Regular cardiac myocyte (primary cell): ENCODE measurements at places on chromosomes 12 and 14. TPM values are rescaled to one million over a fixed set of nuclear protein-coding genes. Genes with fewer than 3 reads are reported as not detected.

C14orf39 gene
- total RNA-seq: not detected in 2 replicates

CCDC85C gene
- total RNA-seq: 3.7 and 7.7 TPM in 2 replicates

RNASE7 gene
- total RNA-seq: not detected in 2 replicates

EPS8 gene
- 150 and 165 TPM in 2 replicates for total RNA-seq

RPGRIP1 gene
- total RNA-seq: not detected in 2 replicates

MTERF2 gene
- total RNA-seq: 3.7 and 4.0 TPM in 2 replicates

PRIMA1 gene
- total RNA-seq: not detected in 2 replicates

RNF212B gene
- not detected in 2 replicates for total RNA-seq

PTHLH gene
- total RNA-seq: 4.2 and 10.2 TPM in 2 replicates

RERGL gene
- total RNA-seq: 0.28 and 0.38 TPM in 2 replicates

TTC5 gene
- total RNA-seq: 19.4 and 25.3 TPM in 2 replicates

LRRIQ1 gene
- under 0.01 and 0.38 TPM in 2 replicates for total RNA-seq

TTC6 gene
- total RNA-seq: not detected in 2 replicates

MSI1 gene
- total RNA-seq: not detected in 2 replicates

TAS2R7 gene
- under 0.01 TPM in 1 of 2 replicates, not detected in the other for total RNA-seq

CPM gene
- total RNA-seq: 16.9 and 19.0 TPM in 2 replicates

SLC6A12 gene
- total RNA-seq: 0.19 TPM in 1 of 2 replicates, not detected in the other

FERMT2 gene
- 132 and 143 TPM in 2 replicates for total RNA-seq

GPR84 gene
- total RNA-seq: not detected in 2 replicates

TRPV4 gene
- 1.2 and 1.7 TPM in 2 replicates for total RNA-seq

LRP6 gene
- 40.5 and 49.3 TPM in 2 replicates for total RNA-seq

SLIRP gene
- 114 and 223 TPM in 2 replicates for total RNA-seq

TMTC3 gene
- 61.7 and 71.6 TPM in 2 replicates for total RNA-seq

GOLGA3 gene
- total RNA-seq: 165 and 236 TPM in 2 replicates

OR6C2 gene
- total RNA-seq: not detected in 2 replicates

FGF6 gene
- not detected in 2 replicates for total RNA-seq

ANKS1B gene
- 0.38 and 11.3 TPM in 2 replicates for total RNA-seq

AQP2 gene
- total RNA-seq: not detected in 2 replicates

GPR65 gene
- 0.19 and 0.28 TPM in 2 replicates for total RNA-seq

TMEM132D gene
- total RNA-seq: not detected in 2 replicates

GIT2 gene
- 35.5 and 47.9 TPM in 2 replicates for total RNA-seq

PKP2 gene
- total RNA-seq: 0.38 and 8.2 TPM in 2 replicates

DNAJC22 gene
- total RNA-seq: 1.7 and 2.5 TPM in 2 replicates

VASH1 gene
- 2.7 and 3.9 TPM in 2 replicates for total RNA-seq

TRAF3 gene
- 29.9 TPM in 2 replicates for total RNA-seq

RERG gene
- 0.19 and 1.1 TPM in 2 replicates for total RNA-seq

LRR1 gene
- 11.0 and 33.4 TPM in 2 replicates for total RNA-seq

KLRF2 gene
- not detected in 2 replicates for total RNA-seq

GPRC5D gene
- total RNA-seq: not detected in 2 replicates

TCL1B gene
- not detected in 2 replicates for total RNA-seq

RNASE3 gene
- total RNA-seq: not detected in 2 replicates

JAG2 gene
- total RNA-seq: 0.58 and 1.1 TPM in 2 replicates

PTGER2 gene
- total RNA-seq: 2.8 and 5.2 TPM in 2 replicates

PPFIA2 gene
- total RNA-seq: 0.85 and 0.96 TPM in 2 replicates

TMEM119 gene
- 0.58 and 15.8 TPM in 2 replicates for total RNA-seq

P2RX2 gene
- not detected in 2 replicates for total RNA-seq

CLEC6A gene
- total RNA-seq: not detected in 2 replicates
